Mammary microvascular endothelial cell (primary cell): ENCODE measurements at places on chromosomes 7 and 10. TPM values are rescaled to one million over a fixed set of nuclear protein-coding genes. Genes with fewer than 3 reads are reported as not detected.

Gene LIPJ
- not detected in 2 replicates for total RNA-seq

Gene CALD1
- total RNA-seq, result 120 and 124 TPM in 2 replicates

Gene UCN3
- not detected in 2 replicates for total RNA-seq

Gene CDC14C
- not detected in 2 replicates for total RNA-seq

Gene GNAI1
- total RNA-seq, result 50.6 and 51.6 TPM in 2 replicates

Gene TNS3
- total RNA-seq, result 34.6 and 37.1 TPM in 2 replicates

Gene PRLHR
- total RNA-seq, result not detected in 2 replicates

Gene PRTFDC1
- total RNA-seq, result 7.8 and 9.4 TPM in 2 replicates

Gene GRID1
- 0.07 TPM in 1 of 2 replicates, not detected in the other for total RNA-seq

Gene TAS2R38
- total RNA-seq, result not detected in 2 replicates

Gene TFEC
- total RNA-seq, result 8.3 and 10.9 TPM in 2 replicates

Gene VWDE
- not detected in 2 replicates for total RNA-seq

Gene BAMBI
- total RNA-seq, result 1.1 and 1.6 TPM in 2 replicates

Gene SYNPO2L
- not detected in 2 replicates for total RNA-seq

Gene IL15RA
- 40.6 and 52.3 TPM in 2 replicates for total RNA-seq

Gene VPS37D
- total RNA-seq, result 0.69 and 1.8 TPM in 2 replicates

Gene HMX3
- total RNA-seq, result 0.10 TPM in 1 of 2 replicates, not detected in the other

Gene FAM13C
- 0.20 and 0.73 TPM in 2 replicates for total RNA-seq

Gene PPP1R3C
- 0.69 TPM in 1 of 2 replicates, not detected in the other for total RNA-seq

Gene PLAU
- 125 and 148 TPM in 2 replicates for total RNA-seq

Gene ABCA13
- under 0.01 and 0.05 TPM in 2 replicates for total RNA-seq

Gene FBXO24
- total RNA-seq, result 1.00 TPM in 1 of 2 replicates, not detected in the other
